CD4-positive, alpha-beta T cell treated with Interleukin-15 for 4 hours (primary cell): ENCODE measurements at places on chromosomes 2 and 18.

- DNase-seq = no peak
These were observed 10.9 kb downstream of the CLASP1 start for GRCh38 chr2:121638333-121638732.

GRCh38 chr2:207643892-207644291 lies 18.7 kb upstream of the METTL21A start:
- no peak for DNase-seq

DNA sequence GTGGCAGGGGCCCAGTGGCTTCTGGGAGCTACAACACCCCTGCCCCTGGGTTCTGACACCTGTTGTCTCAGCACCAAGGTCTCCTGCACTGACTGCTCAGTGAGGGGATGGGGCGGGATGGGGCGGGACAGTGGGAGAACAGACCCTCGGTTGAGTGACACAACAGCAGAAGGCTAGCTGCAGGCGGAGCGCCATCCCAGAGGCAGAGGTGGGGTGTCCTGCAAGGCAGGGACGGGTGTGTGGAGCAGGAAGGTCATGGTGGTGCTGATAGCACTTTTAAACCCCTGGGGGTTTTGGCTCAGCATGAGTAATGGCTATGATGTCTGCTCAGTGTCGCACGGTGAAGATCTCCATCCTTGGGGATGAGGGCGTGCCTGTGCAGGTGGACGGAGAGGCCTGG lies 105.1 kb downstream of the DGKD start:
- DNase-seq = no peak

- no peak for DNase-seq
These were observed 383.3 kb upstream of the MYT1L start for GRCh38 chr2:2714408-2714807.

GRCh38 chr2:42102024-42102590 lies 54.3 kb downstream of the PKDCC start:
- DNase-seq = peak; percentile 94

DNA sequence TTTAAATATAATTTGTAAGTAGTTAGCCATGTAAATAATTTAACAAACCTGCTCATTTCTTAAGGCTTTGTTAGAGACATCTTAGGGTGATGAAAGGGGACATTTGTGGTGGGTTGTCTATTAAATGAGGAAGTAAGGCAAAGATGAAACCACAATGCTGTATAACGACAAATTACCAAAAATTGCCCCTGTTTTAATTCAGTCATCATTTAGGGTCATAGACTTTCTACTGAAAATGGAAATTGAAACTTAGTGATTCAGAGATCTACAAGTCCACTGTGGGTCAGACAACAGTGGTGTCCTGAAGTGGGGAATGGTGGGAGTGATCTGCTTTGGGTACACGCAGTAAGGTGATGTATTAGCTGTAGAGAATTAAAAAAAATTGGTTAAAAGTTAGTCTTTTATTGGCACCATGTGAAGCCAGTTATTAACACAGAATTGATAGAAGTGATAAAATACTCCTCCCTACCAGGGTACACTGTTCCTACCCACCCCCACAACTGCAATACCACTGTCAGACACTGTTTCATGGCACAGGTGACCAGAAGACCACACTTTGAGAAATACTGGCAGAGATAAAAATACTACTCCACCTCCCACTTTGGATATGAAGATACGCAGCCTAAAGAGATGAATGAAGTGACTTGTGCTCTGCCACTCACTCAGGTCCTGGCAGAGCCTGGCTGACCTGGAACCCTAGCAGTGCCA lies 13.4 kb downstream of the CERS6 start:
- DNase-seq = no peak

DNA sequence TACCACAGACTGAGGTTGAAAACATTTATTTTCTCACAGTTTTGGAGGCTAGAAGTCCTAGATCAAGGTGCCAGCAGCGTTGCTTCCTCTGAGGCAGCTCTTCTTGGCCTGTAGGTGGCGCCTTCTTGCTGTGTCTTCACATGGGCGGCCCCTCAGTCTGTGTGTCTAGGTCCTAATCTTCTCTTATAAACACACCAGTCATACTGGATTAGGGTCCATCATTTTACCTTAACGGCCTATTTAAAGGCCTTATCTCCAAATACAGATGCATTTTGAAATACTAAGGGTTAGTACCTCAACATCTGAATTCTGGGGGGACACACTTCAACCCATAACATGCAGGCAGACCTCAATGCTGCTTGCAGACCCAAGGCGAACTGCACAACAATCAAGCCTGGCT lies 4.4 kb upstream of the RMC1 start:
- DNase-seq = peak; percentile 82

DNA sequence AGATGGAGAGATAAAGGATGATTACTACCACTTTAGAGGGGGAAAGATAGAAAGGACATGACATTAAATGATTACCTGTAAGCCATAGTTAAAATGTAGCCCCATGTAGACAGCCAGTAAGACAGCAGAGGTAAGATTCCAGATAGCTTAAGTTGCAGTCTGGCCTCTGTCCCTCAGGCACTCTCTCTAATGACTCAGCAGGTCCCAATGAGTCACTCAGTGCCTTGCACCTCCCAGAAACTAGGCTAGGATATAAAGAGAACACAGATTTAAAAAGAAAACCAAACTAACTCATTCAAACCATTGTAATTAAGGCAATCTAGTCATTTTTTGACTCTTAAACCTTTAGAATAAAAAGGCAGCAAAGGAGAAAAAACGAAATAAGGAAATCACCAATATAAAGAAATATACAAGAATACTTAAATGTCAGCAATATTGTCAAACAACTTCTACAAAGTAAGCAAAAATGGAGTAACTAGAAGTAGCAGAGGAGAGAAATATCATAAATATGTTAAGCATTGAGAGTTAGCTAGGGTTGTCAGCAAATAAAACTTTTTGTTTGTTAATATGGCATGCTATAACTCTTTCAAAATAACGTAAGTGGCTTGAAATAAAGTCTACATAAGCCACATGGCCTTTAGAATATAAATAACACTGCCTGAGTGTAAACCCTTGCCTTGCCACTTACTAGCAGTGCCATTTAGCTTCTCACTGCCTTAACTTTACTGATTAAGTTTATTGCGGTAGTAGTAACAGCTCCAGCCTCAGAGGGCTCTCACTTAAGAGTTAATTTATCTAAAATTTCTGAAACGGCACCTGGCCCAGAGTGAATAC lies 48.5 kb downstream of the SOCS6 start:
- DNase-seq = no peak

- DNase-seq = no peak
These were observed 8.0 kb upstream of the STAT4 start for GRCh38 chr2:191158747-191159146.

DNA sequence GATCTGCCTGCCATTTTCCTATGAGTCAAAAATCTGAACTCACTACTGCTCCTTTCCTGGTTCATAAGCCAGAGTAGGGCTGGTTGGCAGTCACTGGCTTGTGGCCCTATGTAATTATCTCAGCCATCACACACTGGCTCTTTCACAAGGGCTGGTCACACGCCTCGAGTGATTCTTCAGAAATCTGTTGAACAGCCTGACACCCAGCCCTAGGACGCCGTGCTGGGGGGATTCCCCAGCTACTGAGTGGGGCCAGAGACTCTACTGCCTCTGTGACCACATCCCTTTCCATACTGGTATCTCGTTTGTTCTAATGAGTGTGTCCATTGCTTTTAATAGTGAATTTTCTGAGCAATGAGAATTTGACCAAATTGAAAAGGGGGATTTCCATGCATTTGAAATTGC lies 45.8 kb upstream of the RBM44 start:
- DNase-seq = peak; percentile 34

DNA sequence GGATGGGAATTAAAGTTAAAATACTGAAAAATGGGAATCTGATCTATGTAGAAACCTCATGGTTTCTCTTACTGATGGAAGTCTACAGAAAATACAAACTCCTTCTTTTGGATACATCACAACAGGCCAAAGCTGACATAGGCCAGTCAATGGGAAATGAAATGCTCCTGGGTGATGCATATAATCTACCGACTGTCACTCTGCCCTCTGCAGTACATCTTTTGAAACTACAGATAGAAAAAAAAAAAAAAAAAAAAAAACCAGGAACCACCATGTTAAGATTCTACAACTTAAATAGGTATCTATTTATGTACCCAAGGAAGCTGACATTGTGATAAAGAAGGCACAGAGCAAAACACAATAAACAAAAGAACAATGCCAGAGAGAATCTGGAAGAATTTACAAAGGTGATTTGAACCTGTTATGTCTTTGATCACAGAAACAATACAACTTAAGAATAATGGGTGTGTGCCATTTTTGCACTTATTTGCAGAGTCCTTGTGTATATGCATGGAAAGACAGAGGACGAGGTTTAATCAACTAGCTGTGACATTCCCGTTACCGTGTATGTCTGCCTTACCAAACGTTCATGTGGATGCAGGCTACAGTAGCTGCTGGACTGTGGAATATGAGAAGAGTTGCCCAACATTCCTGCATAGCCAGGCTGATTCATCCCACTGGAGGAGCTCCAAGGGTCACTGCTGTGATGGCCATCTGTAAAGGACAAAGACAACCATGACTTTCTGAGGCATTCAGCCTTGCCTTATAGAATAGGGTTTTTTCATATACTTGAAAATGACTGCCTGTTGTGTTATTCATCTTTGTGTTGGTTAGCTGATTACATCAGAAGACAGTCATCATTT lies 312.7 kb downstream of the TCF4 start:
- DNase-seq = no peak

DNA sequence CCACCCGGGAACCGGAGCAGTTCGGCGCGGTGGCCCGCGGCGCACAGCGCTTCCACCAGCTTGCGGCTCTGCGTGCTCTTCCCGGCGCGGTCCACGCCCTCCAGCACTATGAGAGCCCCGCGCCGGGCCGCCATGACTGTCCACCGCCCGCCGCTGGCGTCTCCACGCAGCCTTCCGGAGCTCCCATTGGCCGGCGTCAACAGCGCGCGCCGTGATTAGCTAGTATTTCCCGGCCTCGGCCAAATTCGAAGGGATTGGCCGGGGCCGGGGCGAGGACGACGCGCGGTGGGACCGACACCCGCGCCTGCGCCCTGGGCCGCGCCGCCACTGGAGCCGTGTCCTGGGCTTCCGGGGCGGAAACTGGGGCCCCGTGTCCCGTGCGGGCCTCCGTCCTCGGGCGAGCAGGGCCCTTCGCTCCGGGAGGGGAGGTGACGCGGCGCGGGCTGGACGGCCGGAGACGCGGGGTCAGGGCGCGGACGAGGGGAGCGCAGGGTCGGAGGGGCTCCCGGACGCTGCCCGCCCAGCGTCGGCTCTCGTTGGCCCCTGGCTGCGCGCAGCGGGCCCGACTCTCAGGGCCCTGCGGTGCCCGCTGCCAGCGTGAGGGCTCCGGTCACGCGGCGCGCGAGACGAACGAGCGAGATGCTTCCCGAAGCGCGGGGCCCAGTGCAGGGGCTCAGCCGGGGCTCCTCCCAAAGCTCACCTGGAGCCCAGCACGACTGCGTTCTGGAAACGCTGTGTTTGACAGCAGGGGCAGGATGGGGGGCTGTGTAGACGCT lies at the start of gene DTYMK:
DTYMK (minus strand) TSS at position 166 of the 776 bp plus-strand sequence; CDS start at position 134, 32 bp downstream.
- peak; percentile 96 for DNase-seq

DNA sequence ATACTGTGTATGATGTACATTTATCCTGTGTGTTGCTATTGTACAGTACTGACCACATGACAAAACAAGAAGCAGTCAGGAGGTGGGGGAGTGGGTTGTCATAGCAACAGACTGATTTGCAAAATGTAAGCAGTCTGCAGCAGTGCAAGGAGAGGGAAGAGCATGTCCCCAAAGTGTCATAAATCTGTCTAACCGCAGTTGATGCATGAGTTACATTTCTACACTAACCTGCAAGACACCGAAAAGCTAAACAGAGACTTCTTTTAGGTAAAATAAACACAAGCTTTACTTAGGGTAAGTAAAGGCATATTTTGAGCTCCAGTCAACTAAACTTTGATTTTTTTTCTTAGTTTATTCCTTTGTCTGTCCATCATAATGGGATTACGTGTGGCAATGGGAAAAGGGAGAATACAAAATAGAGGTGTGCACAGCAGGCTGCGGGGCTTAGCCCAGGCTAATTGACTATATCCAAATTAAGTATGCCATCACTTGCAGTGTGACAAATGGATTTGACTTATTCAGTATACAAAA lies 134.5 kb downstream of the MEIS1 start:
- no peak for DNase-seq

GRCh38 chr18:12883372-12883683 lies 709 bp downstream of the PTPN2 start:
- DNase-seq = no peak

DNA sequence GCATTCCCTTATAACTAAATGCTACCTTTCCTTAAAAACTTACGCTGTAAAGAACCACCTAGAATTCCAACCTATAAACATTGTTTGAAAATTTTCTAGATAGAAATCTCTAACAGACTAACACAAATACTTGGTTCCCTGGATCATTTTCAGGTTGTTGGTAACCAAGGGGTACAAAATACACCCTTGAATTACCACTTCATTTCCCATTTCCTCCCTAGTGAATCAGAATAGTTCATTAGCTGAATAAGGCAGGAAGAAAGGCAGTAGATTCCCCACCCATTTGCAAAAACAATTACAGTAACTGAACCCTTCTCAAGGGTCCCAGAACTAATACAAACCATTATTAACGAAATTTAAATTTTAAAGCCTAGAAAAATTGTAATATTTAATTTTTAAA lies 5.5 kb downstream of the MEX3C start:
- DNase-seq = no peak

- DNase-seq = no peak
These were observed 5.6 kb downstream of the MERTK start for GRCh38 chr2:111903930-111904439.

DNA sequence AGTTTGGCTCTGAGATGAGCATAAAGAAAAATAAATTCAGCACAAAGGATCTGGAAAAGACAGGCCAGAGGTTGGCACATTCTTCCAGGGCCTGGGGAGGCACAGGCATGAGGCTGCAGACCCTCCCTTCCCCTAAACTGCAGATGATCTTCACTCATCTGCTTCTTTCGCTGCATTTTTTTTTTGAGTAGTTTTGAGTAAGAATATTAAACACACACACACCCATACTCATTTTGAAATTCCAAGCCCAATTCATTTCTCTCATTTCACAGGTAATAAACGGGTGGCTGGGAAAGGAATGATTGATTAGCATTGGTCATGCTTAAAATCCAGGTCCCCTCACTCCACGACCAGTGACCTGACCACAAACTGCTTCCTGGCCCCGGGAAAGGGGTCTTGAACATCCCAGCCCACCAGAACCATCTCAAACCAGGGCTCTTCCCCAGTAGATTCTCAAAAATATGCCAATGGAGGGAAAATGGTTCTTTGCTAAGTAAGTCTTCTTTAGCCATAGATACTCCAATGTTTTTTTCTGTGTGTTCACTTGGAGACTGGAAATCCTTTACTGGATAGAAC lies 219.6 kb downstream of the ANAPC1 start:
- no peak for DNase-seq

DNA sequence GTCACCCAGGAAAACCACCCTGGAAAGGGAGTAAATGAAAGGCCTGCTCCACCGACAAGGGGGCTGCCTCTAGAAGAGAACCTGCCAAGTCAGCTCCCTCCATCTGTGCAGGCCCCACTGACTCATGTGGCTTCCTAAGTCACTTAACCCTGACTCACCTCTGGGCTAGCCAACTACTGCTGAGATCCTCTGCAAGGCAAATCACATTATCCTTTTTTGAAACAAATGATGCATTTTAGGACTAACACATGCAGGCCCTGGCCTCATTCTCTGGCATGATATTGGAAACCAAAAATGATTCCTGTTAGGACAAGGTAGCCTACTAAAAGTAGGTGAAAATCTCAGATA lies 474.6 kb downstream of the EPHA4 start:
- DNase-seq = no peak

GRCh38 chr2:41598161-41598894 lies 449.5 kb upstream of the PKDCC start:
- DNase-seq = no peak

GRCh38 chr2:205047273-205047839 lies 502.1 kb downstream of the PARD3B start:
- DNase-seq = no peak

- peak; percentile 53 for DNase-seq
These were observed 383.3 kb downstream of the MTX2 start for GRCh38 chr2:176652300-176653182.
